RPMI7951 (cell line): ENCODE measurements at places on chromosomes 1 and 21. TPM values are rescaled to one million over a fixed set of nuclear protein-coding genes. Genes with fewer than 3 reads are reported as not detected.

The RBBP5 gene
- total RNA-seq: 14.1 and 15.6 TPM in 2 replicates

The ALPL gene
- total RNA-seq: 1.3 and 3.4 TPM in 2 replicates

- DNase-seq: peak; percentile 39
Measured at GRCh38 chr1:157163273-157164127, 25.3 kb upstream of the ETV3 start.

DNA sequence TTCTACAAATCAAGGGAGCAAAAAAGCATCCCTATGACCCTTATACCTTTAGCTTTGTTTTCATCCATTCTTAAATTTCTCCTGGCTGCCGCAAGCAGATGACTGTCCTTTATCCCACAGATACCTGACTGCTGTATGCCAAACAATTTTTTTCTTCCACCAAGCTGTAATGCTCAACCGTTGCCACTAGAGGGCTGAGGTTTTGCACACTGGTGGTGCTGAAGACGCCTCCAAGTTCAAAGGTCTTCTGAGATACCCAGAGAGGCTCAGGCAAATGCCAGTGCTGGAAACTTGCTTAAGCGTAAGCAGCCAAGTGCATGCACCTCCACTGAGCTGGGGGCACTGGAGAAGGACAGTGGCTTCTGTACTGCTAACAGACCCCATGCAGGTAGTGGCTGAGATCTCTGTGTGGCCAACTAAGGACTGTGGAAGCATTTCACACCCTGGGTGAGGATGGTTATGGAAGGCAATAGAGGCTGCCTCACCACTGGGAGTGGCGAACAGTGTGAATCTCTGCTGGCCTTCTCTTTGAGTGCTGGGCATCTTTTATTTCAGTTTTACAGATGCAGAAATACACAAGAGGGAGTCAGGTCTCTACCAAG, 28.5 kb downstream of the CNIH3 start:
- DNase-seq: peak; percentile 50

DNA sequence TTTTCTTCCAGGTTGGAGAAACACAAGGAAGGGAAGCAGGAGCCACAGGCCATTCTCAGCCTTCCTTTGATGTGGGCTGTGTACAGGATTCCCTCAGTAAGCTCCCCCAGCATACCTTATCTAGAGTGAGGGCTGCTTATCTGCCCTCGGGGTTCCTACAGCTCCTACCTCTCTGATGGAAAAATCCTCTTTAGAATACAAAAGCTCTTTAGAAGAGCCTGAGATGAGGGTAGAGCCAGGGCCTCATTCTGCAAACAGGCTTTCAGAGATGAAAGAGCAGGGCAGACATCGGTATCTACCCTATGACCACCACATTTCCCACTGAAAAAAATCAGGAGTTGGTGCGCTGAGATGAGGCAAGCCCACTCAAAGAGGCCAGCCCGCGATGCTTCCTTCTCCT, 85.1 kb downstream of the PLPP3 start:
- peak; percentile 47 for DNase-seq

GRCh38 chr1:204370176-204370575, 10.4 kb upstream of the PLEKHA6 start:
- DNase-seq: no peak

DNA sequence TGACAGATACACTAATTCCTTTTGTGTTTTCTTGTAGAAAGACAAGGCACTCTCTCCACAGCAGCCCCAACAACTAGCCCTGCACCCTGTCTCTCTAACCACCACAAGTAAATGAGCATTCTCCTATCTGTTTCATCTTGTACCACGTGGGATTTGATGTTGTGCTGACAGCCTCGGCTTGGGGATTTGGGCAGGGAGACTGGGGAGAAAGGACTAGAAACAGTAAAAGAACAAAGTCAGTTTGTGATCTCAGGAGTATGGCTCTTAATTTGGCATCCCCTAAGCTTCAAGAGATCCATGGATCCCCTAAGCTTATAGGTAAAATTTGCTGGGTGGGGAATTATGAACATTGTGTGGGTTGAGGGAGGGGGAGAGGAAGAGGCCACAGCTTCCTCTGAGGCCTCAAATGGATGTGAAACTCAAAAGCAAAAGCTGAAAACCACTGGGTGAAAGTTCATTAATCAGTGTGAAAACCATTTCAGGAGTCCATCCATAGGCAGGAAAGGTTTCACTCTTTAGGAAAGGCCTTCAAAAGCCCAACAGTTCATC, 3.1 kb downstream of the C1orf162 start:
- no peak for DNase-seq

DNA sequence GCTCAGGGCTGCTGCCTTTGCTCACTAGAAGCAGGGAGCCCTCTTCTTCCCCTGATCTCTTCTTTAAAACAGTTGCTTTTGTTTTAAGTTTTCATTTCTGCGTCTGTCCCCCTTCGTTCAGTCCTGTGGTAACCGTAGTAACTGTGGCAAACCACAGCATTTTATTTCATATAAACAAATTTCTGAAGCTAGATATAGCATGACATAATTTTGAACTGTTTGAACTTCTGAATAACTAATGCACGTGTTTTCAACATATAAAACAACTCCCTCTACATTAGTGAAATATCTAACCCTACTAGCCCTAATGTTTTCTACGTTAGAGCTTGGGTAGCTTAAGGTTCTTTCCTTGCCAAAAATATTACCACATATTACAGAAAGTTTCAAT, 104.6 kb downstream of the DISP1 start:
- no peak for DNase-seq
